Kidney epithelial cell (primary cell): ENCODE measurements at places on chromosomes 3 and 15. TPM values are rescaled to one million over a fixed set of nuclear protein-coding genes. Genes with fewer than 3 reads are reported as not detected.
A peak's percentile ranks its signal among the peaks of the same experiment; 100 is the strongest.

Gene ISLR2
- 1.0 and 1.2 TPM in 2 replicates for total RNA-seq

Gene GABRB3
- 0.21 and 0.96 TPM in 2 replicates for total RNA-seq

Gene EBLN2
- total RNA-seq, result 1.1 and 3.1 TPM in 2 replicates

Gene WDR93
- 0.25 and 0.41 TPM in 2 replicates for total RNA-seq

Gene RAB5A
- total RNA-seq, result 53.1 and 59.7 TPM in 2 replicates

Gene RAD51
- 1.3 and 2.7 TPM in 2 replicates for total RNA-seq

DNA sequence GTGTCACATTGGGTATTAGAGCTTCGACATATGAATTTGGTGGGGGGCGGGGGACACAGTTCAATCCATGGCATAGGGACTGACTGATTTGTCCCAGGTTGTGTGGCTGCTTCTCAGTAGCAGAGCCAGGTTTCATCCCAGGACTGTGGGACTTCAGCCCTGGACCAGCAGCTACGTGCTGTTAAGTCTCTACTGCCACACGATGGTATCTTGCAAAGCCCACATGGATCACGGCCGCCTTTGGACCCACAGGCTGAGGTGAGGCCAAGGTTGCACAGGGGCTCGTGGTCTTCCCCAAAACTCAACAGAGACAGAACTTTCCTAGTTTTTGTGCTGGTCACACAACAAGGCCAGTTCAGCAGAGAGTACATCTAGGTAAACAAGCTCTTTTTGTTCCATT lies 97.4 kb downstream of the LRRK1 start:
- DNase-seq, result no peak

DNA sequence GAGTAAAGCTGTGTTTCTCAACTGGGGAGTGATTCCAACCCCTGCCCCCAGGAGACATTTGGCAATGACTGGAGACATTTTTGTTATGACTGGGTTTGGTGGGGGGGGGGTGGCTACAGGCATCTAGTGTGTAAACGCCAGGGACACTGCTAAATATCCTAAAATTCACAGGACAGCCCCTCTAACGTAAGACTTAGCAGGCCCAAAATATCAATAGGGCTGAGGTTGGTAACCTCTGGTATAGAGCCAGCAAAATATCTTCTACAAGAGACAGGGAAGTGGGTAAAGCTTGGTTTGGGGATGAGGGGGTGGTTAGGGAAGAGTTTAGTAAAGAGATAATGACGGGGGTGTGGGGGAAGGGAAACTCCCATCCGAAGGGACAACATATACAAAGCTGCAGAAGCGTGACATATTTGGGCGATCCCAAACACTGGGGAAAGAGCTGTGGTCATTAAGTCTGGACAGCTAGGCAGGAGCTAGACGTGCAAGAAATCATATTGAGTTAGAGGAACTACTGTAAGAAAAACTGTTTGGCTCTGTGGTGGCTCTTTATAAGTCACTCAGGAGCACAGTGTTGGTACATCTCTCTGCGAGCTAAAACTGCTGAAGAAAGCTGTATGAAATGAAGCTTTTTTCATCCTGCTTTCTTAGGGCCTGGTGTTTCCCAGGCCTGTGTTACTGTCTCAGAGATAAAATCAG lies 697 bp upstream of the TRIM69 start:
- DNase-seq, result no peak

- no peak for DNase-seq
These were observed 2.3 kb upstream of the DNAH1 start for GRCh38 chr3:52313774-52314188.

- DNase-seq, result peak; percentile 29
These were observed 13.0 kb upstream of the MANF start for GRCh38 chr3:51371943-51372557.

DNA sequence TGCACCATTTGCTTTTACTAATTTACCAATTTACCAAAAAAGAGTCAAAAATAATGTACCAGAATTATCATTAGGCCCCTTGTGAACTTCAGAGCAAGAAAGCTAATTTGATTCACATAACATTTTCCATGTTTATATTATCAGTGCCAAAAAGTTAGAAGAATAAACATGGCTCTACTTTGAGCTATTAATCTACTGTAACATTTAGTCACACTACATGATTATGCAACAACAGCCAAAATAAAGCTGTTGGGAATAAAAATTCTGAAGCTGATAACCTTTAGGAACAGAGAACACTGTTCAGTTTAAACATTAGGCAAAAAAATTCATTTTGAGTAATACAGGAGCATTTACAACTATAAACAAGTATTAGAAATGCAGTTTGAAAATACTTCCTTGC lies 63.6 kb downstream of the PROS1 start:
- no peak for DNase-seq

GRCh38 chr3:90010341-90010740 lies 902.9 kb downstream of the EPHA3 start:
- DNase-seq, result no peak

DNA sequence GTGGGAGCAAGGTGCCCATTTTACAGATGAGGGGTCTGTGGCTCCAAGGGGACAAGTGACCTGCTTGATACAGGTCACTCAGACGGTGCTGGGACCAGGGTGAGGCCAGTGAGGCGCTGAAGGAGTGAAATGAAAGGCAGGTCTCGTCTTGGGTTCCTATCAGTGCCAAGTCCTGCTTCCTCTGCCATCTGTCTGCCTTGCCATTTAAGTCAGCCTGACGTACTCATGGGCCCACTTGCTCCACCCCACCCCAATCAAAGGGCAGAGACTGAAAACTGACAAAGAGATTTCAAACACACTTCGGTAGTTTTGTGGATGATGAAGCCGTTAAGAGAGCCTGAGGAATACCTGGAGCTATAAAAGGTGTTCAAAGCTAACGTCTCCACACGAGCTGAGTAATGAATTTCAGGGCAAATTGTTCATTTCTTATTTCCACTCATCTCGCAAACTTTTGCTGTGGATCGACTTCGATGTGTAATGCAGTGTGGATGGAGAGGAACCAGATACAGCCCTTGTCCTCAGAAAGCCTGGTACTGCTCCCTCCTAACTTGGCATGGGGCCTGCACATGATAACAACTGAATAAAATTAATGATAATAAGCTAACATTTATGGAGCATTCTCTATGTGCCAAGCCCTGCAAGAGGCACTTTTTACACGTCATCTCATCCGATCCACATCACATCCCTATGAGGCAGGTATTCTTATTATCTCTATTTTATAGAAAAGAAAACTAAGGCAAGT lies 36.6 kb downstream of the ATP2B2 start:
- DNase-seq, result no peak

DNA sequence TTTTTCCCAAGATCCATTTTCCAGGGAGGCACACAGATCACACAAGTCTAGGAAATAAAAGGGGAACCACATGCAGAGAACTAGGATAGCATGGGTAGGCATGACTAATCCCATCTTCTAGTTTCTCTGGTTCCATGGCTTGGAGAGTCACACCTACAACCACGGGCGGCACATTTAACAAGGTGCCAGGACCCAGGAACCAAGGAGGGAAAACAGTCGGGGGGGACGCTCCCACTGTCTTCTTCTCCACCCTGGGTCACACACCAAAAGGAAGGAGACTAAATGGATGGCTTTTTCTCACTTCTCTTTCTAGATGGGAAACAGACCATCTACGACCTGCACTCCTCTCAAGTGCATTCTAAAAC lies 4.6 kb upstream of the SMCO1 start:
- DNase-seq, result no peak

- no peak for DNase-seq
These were observed 43.9 kb downstream of the SRGAP3 start for GRCh38 chr3:9205345-9206143.

DNA sequence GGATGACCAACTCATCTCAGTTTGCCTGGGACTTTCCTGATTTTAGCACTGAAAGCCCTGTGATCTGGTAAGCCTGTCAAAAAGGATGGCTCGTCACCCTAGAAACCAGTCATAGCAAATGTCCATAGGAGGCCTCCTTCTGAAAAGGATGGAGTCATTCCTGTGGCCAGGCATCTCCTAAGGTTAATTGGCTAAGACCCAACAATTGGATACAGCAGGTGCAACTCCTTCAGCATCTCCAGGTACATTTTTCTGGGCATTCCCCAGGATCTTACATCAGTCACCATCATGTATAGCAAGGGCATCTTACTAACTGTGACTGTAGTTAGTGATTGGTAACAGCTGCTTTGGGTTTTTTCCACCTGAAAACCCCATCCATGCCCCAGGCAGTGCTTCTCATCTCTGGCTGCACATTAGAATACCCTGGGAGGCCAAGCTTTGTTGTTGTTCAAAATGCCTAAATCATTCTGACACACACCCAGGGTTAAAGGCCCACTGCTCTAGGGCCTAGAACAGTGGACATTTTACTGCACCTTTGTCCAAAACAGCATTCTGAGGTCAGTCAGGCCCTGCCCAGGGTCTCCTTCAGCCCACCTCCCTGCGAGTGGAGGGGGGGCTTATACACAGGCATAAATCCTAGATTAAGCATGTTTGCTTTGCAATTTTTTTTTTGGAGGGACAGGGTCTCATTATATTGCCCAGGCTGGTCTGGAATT lies 28.3 kb upstream of the GALNT15 start:
- DNase-seq, result no peak

- no peak for DNase-seq
These were observed 33.8 kb downstream of the FMN1 start for GRCh38 chr15:33160581-33161165.

GRCh38 chr3:31247063-31247447 lies 285.7 kb upstream of the STT3B start:
- DNase-seq, result no peak

DNA sequence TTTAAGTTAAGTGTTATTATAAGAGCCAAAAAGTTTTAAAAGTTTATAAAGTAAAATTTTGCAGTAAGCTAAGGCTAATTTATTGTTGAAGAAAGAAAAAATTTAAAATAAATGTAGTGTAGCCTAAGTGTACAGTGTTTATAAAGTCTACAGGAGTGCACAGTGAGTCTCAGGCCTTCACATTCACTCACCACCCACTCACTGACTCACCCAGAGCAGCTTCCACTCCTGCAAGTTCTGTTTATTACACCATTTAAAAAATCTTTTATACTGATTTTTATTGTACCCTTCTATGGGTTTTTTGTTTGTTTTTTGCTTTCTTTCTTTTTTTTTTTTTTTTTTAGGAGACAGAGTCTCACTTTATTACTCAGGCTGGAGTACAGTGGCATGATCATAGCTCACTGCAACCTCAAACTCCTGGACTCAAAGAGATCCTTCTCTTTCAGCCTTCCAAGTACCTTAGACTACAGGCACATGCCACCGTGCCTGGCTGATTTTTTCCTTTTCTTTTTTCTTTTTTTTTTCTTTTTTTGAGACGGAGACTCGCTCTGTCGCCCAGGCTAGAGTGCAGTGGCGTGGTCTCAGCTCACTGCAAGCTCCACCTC lies 25.9 kb downstream of the CSTA start:
- peak; percentile 9 for DNase-seq

DNA sequence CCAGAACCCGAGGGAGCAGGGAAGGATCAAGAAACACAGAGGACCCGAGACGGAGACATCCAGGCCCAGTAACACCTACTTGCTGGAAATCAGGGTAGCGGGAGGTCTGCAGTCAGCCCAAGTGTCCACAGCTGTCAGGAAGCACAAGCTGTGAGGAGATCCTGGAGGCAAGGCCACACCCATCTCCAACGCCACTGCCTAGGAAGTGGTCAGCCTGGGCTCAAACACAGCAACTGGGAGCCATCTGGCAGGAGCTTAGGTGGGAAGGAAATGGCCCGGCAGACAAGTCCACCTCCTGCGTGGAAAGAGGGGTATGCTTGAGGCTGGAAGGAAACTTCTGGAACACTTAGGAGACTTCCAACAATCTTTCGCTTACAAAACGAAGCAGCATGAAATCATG lies 407.1 kb downstream of the VPS13C start:
- no peak for DNase-seq

GRCh38 chr3:189909139-189909538 lies 211.6 kb downstream of the P3H2 start:
- DNase-seq, result no peak

- no peak for DNase-seq
These were observed 1.5 kb upstream of the SNX22 start for GRCh38 chr15:64149893-64150578.

DNA sequence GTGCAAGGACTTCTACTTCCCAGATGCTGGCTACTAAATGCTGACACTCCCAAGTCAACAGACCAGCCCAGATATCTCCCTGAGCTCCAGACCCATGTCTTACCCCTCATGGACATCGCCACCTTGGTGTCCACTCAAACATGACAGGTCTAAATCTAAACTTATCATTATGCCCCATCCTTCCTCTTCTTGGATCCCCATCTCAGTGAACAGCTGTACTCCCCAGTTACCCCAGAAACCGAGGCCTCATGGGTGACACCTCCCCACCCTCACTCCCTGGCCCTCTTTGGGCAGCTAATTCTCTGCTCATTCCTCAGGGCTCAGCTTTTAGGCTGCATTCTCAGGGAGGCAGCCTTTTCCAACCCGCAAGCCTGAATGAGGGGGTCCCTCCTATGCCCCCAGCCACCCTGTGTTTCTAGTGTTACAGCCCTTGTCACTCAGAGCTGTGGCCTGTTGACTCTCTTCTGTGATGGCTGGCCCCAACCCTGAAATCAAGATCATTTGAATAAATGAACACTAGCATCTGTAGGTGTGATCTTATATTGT lies 5.4 kb downstream of the EHD4 start:
- DNase-seq, result no peak

DNA sequence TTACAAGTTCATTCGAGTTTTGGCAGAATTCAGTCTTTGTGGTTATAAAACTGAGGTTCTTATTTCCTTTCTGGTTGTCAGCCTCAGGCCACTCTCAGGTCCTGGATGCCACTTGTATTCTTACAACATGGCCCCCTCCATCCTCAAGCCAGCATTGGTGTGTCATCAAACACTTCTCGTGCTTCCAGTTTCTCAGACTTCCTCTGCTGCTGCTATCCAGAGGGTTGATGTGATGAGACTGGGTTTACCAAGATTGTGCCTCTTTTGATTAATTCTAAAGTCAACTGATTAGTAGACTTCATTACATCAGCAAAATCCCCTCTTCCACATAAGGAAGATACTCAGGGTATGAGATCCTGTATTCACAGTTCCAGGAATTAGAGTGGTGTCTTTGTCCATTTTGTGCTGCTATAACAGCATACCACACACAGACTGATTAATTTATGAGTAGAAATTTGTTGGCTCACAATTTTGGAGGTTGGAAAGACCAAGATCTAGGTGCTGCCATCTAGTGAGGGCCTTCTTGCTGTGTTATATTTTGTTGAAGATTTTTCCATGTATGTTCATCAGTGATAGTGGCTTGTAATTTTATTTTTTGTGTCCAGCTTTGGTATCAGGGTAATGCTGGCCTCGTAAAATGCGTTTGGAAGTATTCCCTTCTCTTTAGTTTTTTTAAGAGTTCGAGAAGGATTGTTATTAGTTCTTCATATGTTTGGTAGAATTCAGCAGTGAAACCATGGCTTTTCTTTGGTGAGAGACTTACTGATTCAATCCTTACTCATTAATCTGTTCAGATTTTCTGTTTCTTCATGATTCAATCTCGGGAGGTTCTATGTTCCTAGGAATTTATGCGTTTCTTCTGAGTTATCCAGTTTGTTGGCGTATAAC lies 11.1 kb downstream of the LRCH3 start:
- DNase-seq, result no peak

GRCh38 chr3:140365872-140366697 lies 311.8 kb upstream of the TRIM42 start:
- no peak for DNase-seq

- no peak for DNase-seq
These were observed 625.8 kb downstream of the OTOL1 start for GRCh38 chr3:162122405-162122804.
